GM12878 (cell line): ENCODE measurements at places on chromosomes 1 and 21. TPM values are rescaled to one million over a fixed set of nuclear protein-coding genes. Genes with fewer than 3 reads are reported as not detected.

PARP1 gene
- total RNA-seq: 268 and 270 TPM in 2 replicates

LIN28A gene
- 0.58 and 0.59 TPM in 2 replicates for total RNA-seq

DSTYK gene
- total RNA-seq: 4.7 and 5.5 TPM in 2 replicates

TMEM39B gene
- 24.3 TPM in 2 replicates for total RNA-seq

GBP1 gene
- total RNA-seq: 3.9 and 4.8 TPM in 2 replicates

DNA sequence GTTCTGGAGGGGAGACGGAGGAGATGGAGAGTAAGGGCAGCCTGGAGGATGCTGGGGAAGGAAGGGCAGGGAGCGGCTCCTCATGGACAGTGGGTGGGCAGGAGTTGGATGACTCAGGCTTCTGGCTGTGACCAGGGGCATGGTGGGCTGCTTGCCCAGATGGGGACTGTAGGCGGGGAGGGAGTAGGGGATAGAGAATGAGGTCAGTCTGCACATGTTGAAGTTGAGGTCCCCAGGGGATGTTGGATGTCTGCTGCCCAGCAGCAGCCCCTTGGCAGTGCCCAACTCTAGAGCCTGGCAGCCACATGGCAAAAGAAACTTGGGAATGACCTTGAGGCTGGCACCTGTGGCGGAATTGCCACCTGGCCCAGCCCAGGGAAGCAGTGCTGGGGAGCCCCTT lies 6.4 kb downstream of the SELENON start:
- no peaks in the 10 kb centered on the region for H3K27me3 ChIP-seq
- no peaks in the 10 kb centered on the region for H3K36me3 ChIP-seq
- no peak overlapping the region for H3K27ac ChIP-seq
- peaks cover 40% of the 10 kb centered on the region for H3K4me1 ChIP-seq
- DNase-seq: no peak

DNA sequence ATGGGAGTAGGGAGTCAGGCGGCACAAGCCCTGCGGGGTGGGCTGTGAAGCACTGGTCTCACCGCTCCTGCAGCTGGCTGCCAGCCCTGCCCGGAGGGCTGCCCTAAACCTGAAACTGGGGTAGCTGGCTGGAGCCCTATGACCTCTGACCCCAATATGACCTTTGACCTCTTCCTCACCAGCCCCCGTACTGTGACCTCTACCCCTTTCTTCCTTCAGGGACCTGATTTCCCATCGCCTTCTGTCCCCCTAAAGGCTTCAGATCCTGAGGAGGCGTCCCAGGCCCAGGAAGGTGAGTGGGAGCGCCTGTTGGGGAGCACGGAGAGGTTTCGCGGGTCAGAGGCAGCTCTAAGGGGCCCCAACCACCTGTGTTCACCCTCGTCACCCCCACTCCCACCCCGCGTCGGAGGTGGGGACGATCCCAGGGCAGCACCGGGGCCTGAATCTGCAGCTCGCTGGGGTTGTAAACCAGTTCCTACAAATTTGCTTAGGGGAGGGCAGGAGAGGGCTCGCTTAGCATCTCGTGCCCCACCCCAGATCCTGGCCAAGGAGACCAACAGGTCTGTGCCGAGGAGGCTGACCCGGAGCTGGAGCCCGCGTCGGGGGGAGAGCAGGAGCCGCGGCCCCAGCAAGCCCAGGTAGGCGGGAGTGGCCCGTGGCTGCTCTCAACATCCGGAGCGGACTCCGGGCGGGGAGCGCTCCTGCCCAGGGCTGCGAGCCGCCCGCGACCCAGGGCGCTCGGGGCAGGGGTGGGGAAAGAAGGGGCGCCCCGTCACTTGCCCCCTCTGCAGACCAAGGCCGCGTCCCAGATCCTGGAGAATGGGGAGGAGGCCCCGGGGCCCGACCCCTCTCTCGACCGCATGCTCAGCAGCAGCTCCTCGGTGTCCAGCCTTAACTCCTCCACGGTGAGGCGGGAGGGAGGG lies 7.3 kb downstream of the SYTL1 start:
- no peak overlapping the region for H3K27ac ChIP-seq
- no peaks in the 10 kb centered on the region for H3K36me3 ChIP-seq
- H3K4me1 ChIP-seq: no peaks in the 10 kb centered on the region; the same call in 1 of the 2 replicates
- DNase-seq: no peak
- H3K4me3 ChIP-seq: no peak overlapping the region

GRCh38 chr1:157030728-157031127 lies 14.8 kb downstream of the ARHGEF11 start:
- no peak for DNase-seq
- no peak overlapping the region for H3K27ac ChIP-seq
- no peaks in the 10 kb centered on the region for H3K27me3 ChIP-seq
- H3K4me3 ChIP-seq: no peak overlapping the region

GRCh38 chr1:72010094-72010431 lies 272.3 kb downstream of the NEGR1 start:
- H3K36me3 ChIP-seq: no peaks in the 10 kb centered on the region
- H3K4me3 ChIP-seq: no peak overlapping the region
- no peaks in the 10 kb centered on the region for H3K27me3 ChIP-seq
- no peaks in the 10 kb centered on the region for H3K4me1 ChIP-seq

DNA sequence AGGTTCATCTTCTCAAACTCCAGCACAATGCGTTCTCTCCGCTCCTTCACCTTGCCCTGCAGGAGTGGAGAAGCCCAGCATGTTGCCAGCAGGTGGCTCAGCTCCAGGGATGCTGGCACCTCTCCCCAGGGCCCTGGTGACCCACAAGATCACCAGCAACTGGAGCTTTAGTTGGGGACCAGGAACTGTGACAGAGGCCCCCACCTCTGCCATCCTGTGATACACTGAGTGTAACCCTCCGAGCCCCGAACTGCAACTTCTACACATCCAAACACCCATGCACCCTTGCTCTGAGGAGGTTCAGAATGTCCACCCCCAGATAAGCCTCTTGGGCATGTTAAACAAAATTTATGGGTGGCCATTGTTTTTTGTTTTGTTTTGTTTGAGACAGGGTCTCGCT lies 4.5 kb upstream of the TRIM11 start:
- H3K27me3 ChIP-seq: peaks cover 3% of the 10 kb centered on the region
- H3K4me3 ChIP-seq: no peak overlapping the region
- no peaks in the 10 kb centered on the region for H3K36me3 ChIP-seq
- H3K4me1 ChIP-seq: no peaks in the 10 kb centered on the region

- H3K27ac ChIP-seq: no peak overlapping the region
- H3K4me1 ChIP-seq: no peaks in the 10 kb centered on the region
- H3K27me3 ChIP-seq: no peaks in the 10 kb centered on the region; the same call in 1 of the 2 replicates
- DNase-seq: no peak
These were observed 19.3 kb downstream of the BEND5 start for GRCh38 chr1:48757363-48757762.

- DNase-seq: no peak
- H3K36me3 ChIP-seq: no peaks in the 10 kb centered on the region
- H3K4me1 ChIP-seq: peaks cover 16% of the 10 kb centered on the region
- no peak overlapping the region for H3K4me3 ChIP-seq
These were observed 61.3 kb downstream of the BCAR3 start for GRCh38 chr1:93620172-93620840.

- no peak overlapping the region for H3K27ac ChIP-seq
- H3K36me3 ChIP-seq: no peaks in the 10 kb centered on the region
- DNase-seq: no peak
- no peaks in the 10 kb centered on the region for H3K27me3 ChIP-seq
These were observed 158.6 kb upstream of the TMEM51 start for GRCh38 chr1:14994841-14995437.

DNA sequence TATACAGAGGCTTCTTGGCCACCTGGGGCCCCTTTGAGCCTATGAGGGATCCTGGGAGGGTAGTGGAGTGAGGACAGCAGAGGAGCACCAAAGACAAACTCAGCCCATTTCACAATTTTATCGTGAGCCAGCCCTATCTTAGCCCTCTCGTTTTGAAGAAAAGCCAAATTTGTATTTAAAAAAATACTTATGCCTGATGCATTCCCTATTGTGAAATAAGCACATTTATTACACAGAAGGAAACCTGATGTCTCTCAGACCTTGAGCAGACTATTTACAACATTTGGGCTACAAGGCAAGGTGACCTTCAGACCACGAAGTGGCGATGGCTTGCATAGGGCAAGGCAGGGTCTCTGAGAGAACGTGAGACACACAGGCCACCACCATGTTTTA lies 41.3 kb upstream of the H6PD start:
- H3K4me3 ChIP-seq: no peak overlapping the region
- no peak for DNase-seq
- no peaks in the 10 kb centered on the region for H3K27me3 ChIP-seq
- H3K36me3 ChIP-seq: no peaks in the 10 kb centered on the region
- H3K4me1 ChIP-seq: peaks cover 26% of the 10 kb centered on the region
- H3K27ac ChIP-seq: no peak overlapping the region

DNA sequence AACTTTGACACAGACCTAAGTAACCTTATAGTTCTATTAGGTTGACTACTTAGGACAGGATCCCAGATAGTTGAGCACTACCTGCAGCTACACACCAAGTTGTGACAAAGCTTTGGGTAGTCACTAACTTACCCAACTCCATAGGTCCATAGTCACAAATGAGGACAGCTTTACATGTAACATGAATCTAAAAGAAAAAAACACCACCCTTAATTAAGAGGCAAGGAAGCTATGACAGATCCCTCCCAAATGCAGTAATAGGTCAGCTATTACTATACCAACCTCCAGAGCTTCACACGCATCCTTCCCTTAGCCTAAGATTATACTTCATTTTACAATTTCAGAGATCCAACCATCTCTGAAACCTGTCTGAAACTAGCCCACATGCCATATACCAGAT lies 12.7 kb upstream of the RAB42 start:
- peak overlapping the region; percentile 44 for H3K27ac ChIP-seq
- H3K27me3 ChIP-seq: no peaks in the 10 kb centered on the region
- peaks cover 13% of the 10 kb centered on the region for H3K36me3 ChIP-seq

DNA sequence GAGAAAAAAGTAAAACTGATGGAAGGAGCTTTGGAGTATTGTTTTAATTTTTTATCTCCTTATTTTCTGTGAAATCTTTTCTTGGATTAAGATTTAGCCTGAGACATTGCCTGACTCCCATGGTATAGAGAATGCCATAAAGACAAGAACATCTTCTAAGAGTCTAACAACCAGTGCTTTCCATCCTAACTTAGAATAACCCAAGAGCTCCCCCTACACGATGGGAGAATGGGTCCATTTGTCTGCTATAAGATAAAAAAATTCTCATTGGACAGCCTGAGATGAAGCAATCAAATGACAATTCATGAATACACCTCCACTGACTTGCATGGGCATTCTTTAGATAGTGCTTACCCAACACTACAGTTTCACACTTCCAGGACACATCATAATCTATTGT lies 478.1 kb downstream of the TTLL7 start:
- DNase-seq: no peak
- no peaks in the 10 kb centered on the region for H3K4me1 ChIP-seq
- H3K27ac ChIP-seq: no peak overlapping the region
- no peaks in the 10 kb centered on the region for H3K27me3 ChIP-seq
- no peaks in the 10 kb centered on the region for H3K36me3 ChIP-seq

GRCh38 chr21:46063734-46064680 lies 33.9 kb upstream of the COL6A2 start:
- H3K27me3 ChIP-seq: no peaks in the 10 kb centered on the region
- no peaks in the 10 kb centered on the region for H3K36me3 ChIP-seq
- no peak for DNase-seq
- no peak overlapping the region for H3K27ac ChIP-seq
- no peak overlapping the region for H3K4me3 ChIP-seq

DNA sequence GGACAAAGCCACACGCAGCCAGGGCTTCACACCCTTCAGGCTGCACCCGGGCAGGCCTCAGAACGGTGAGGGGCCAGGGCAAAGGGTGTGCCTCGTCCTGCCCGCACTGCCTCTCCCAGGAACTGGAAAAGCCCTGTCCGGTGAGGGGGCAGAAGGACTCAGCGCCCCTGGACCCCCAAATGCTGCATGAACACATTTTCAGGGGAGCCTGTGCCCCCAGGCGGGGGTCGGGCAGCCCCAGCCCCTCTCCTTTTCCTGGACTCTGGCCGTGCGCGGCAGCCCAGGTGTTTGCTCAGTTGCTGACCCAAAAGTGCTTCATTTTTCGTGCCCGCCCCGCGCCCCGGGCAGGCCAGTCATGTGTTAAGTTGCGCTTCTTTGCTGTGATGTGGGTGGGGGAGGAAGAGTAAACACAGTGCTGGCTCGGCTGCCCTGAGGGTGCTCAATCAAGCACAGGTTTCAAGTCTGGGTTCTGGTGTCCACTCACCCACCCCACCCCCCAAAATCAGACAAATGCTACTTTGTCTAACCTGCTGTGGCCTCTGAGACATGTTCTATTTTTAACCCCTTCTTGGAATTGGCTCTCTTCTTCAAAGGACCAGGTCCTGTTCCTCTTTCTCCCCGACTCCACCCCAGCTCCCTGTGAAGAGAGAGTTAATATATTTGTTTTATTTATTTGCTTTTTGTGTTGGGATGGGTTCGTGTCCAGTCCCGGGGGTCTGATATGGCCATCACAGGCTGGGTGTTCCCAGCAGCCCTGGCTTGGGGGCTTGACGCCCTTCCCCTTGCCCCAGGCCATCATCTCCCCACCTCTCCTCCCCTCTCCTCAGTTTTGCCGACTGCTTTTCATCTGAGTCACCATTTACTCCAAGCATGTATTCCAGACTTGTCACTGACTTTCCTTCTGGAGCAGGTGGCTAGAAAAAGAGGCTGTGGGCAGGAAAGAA lies 8.1 kb downstream of the PSRC1 start:
- DNase-seq: no peak
- H3K27me3 ChIP-seq: no peaks in the 10 kb centered on the region
- H3K4me1 ChIP-seq: no peaks in the 10 kb centered on the region
- no peaks in the 10 kb centered on the region for H3K36me3 ChIP-seq
